ENCODE measurements at places on chromosomes 6 and 20.
A peak's percentile ranks its signal among the peaks of the same experiment; 100 is the strongest.

DNA sequence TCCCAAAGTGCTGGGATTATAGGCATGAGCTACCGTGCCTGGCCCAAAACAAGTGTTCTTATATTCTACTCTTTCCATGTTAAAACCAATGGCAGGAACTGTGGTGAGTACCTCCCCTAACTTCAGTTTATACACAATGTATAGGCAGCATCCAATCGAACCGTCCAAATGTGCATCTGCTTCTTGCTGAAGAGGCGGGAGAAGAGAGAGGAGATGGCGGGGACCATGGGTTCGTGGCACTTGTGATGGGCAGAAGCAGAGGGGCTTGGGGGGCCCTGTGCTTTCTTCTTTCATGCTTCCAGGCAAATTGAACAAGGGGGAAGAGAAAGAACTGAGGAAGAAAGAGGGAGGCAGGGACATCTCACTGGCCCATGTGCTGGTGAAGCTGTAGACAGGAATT, 11.2 kb upstream of the TCFL5 start:
- no peak for DNase-seq

DNA sequence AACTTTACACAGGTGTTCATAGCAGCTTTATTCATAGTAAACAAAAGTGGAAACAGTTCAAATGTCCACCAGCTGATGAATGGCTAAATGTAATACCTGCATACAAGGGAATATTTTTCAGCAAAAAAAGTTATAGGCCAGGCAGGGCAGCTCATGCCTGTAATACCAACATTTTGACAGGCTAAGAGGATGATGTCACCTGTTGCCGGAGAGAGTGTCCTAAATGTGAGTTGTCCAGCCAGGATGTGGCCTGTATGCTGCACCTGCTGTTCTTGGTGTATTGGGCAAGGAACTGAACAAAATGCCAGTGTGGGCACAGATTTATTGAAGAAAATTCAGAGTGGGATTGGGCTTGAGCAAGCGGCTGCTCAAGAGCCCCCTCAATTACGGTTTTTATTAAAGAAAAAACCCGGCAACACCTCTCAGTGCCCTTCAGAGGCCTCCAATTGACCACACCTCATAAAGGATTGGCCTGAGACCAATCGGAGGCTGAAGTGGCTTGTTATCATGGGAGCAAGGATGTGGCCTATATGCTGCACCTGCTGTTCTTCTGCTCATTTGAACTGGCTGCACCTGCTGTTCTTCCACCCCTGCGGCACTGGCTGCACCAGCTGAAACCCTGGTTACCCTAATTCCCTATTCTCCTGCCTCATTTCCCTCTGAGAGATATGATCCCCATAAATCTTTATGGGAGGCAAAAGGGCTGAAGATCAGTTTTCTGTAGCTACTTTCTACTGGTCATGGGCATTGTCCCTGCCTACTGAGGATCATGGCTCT, 164.3 kb upstream of the PROKR2 start:
- peak; percentile 16 for DNase-seq

GRCh38 chr20:33731693-33732165, at the start of gene ZNF341:
Gene ZNF341, plus strand, starts transcription at chr20:33731996. Its CDS starts 26 bp downstream, at chr20:33732022.
- DNase-seq, result no peak

- DNase-seq, result no peak
Measured at GRCh38 chr6:37558168-37558567, 58.5 kb upstream of the CCDC167 start.

- no peak for DNase-seq
Measured at GRCh38 chr20:11355345-11355744, 562.3 kb upstream of the BTBD3 start.

DNA sequence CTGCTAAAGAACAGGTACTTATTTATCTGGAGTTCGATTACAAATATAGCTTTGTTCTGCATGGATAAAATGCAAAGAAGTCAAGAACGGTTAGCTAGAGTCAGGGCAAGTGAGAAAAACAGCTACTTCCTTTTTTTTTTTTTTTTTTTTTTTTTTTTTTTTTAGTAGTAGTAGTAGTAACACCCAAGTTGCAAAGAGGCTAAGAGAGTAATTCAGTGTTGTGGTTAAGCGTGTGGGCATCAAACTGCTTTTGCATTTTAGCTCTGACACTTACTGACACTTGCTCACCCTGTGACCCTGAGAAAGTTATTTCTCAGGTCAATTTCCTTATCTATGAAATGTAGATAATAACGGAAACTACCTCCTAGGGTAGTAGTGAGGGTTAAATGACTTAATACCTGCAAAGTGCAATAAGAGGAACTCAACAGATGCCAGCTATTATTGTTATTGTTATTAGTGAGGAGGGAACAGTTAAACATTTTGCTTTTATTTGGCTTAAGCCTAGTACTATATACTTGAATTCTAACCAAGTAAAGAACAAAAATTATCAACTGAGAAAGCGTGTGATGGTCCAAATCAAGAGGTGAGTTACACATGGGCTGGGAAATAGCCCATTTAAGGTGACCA, 86.7 kb upstream of the BACH2 start:
- DNase-seq, result no peak

DNA sequence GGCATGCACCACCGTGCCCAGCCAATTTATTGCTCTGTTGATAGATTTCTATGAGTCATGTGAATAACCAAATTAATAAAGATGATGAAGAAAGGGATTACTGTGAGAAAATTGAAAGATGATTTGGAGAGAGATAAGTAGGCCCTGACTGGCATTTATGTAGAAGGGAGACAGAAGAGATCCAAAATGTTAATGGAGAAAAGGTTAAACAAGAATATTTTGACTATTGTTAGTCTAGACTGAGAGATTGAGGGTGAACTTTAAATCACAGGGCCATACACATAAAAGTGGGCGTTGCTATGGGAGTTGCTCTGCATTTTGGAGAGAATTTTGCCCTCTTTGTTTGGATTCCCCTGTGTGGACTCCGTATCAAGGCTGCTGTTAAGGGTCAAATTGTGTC, 68.9 kb upstream of the SCAF8 start:
- no peak for DNase-seq

GRCh38 chr6:160111806-160112205, 9.8 kb upstream of the SLC22A1 start:
- DNase-seq, result no peak

DNA sequence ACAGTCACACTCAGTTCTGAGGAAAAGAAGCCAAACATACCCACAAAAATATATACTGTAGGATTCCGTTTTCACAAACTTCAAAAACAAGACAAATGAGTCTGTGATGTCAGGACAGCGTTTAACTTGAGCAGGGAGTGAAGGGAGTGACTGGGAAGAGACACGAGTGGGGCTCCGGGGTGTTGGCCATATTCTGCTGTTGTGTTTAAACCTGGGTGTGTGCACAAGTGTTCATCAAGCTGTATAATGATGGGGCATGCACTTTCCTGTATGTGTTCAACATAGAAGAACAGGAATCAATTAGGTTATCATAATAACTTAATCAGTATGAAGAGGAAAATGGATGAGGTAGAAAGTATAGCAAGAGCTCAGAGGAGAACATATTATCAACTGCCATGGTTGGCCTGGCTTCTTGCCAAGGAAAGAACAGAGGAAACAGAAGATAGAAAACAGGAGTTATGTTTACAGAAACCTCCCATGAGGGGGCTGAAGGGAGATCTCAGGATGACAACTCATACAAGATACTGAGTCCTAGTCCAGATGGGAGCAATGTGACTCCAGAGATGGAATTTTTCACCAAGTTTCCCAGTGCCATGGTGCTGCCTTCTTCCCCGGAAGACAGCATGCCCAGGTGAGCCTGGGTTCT, 15.1 kb upstream of the AFDN start:
- no peak for DNase-seq

DNA sequence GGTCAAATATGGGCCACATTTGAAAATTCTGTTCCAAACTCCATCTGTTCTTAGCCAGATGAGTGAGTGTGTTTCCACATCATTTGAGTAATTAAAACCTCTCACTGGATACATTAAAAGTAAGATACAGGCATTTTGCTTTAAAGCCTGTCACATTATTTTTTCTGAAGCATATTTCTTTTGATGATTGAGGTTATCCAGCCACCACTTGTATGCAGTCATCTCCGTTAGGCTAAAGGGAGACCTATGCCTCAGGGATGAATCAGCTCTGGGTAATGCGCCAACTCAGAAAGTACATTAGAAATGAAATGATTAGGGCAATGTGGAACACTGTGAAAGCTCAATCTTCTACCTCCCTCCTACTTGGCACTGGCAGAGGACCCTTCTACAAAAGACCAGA, 90.7 kb downstream of the SNAP25 start:
- no peak for DNase-seq

DNA sequence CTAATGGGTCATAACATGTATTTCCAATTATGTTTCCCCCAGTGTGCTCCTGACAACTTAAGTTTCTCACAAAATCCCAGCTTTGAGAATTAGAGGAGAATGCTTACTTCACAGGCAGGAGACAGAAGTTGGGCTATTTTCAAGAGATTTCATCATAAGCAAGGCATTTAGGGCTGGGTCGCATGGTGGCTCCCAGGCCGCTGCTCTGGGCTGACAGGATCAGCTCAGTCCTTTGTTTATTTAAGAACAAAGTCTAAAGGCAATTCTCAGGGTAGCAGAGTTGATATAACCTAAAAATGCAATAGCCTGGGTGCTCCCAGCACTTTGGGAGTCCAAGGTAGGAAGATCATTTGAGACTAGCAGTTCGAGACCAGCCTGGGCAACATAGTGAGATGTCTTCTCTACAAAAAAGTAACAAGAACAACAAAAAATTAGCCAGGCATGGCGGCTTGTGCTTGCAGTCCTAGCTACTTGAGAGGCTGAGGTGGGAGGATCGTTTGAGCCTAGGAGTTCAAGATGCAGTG, 10.9 kb downstream of the FOXQ1 start:
- DNase-seq, result no peak

- DNase-seq, result no peak
Measured at GRCh38 chr6:133701633-133702331, 187.1 kb upstream of the TCF21 start.

- DNase-seq, result no peak
Measured at GRCh38 chr6:82602776-82603175, 239.2 kb downstream of the TPBG start.

DNA sequence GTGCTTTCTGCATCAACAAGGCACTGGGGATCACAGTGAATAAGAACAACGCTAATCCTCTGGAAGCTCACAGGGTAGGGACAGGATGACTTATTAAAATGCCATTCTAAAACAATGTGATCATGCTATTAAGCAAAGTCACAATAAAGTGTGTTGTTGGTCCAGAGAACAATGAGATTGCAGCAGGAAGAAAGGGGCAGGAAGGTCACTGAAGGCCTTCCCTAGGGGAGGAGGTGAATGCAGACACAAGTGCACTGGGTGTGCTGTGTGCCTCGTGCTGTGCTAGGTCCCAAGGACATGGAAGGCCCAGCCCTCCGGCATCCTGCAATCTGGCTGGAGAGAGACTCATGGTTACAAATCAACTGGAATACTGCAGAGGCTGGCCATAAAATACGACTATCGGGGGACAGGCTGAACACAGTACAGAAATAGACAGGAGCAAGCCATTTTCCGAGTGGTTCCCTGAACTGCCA, 55.7 kb downstream of the LYRM4 start:
- DNase-seq, result no peak

DNA sequence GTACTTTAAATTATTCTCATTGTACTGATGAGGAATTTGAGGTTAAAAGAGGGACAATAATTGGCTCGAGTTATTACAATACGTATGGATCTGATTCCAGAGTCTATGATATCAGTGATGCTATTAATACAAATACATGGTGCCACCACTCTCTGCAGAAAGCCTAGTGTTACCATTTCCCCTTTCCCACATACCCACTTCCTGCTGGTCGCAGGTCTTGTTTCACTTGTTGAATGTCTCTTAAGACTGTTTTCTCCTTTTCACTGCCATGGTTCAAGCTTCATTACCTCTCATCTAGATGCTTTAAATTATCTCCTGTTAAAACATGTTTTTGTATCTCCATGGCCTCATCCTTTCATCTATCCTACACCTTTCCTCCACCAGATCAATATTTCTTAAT, 62.0 kb downstream of the FHL5 start:
- DNase-seq, result no peak

DNA sequence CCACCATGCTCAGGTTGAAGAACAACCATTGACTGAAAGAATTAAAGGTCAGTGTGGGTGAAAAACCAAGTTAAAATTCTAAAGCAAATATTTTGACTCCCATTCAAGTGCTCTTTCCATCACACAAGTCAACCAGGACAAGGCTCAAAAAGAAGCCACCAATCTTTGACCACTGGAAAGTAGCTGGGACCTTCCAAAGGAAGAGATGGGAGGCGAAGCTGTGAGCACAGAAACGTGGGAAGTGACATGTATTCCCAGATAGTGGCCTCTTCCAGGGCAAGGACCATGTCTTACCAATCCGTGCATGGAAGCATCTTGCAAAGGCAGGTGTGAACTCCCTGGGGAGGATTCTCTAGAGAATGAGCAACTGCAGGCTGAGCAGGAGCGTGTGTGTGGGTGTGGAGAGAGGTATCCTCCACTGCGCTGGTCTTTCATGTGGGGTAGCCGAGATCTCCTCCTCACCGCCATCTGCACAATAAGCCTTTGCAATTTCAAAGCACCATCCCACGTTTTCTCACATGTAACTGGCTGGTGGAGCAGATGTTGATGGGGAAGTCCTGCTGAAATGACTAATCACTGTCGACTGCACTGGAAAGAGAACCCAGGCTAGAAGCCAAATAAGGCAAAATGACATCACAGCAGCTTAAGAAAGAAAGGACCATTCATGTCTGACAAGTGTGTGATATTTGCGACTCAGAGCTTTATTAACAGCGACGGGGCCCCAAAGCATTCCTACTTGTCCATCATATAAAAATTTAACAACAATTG, 189.4 kb upstream of the RREB1 start:
- no peak for DNase-seq

DNA sequence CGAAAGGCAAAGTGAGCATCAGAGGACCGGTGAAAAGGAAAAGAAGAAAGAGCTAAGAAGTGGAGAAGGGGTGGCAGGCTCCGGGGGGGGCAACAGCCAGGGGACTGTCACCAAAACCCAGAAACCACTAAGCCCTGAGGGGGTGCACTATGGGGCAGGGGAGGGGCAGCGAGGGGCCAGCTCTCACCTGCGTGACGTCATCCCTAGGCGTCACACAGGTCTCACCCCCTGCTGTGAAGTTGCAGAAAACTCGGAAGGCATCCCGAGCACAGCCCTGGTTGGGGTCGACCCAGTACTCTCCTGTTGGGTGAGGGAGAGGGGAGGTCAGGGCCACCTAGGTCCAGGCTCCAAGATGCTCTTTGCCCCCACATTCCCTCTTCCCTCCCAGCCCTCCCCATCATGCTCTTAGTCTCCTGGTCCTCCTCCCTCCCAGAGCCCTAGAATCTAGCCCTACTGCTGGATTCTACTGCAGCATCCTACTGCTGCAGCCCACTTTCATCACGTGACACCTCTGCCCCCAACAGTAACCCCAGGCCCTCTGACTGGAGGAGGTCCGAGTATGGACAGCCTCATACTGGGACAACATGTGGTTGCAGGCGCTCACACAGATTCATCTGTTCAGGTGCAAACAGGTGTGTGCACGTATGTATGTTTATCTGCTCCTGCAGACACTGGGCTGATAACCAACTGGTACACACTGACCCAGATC, 27.4 kb downstream of the COL11A2 start:
- no peak for DNase-seq

GRCh38 chr6:42704251-42704936, 18.0 kb downstream of the PRPH2 start:
- no peak for DNase-seq
